ENCODE measurements at places on chromosomes 7 and 10.

DNA sequence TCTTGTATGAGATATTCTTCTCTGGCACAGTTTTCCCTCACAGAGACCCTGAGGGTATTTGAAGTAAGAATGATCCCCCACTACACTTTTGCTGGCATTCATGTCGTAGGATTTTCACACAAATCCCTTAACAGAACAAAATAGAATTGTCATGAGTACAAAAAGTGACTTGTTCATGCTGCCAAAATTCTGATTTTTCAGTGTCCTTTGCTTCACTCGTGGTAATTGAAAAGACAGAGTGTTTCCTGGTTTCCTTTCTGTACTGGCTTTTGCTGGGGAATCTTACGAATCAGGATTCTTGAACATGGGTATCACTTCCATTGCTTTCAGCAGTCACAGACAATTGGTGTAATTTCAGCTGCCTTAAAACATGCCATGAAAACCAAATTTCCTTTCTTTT, 756.3 kb downstream of the REEP3 start:
- peak; percentile 87 for DNase-seq

DNA sequence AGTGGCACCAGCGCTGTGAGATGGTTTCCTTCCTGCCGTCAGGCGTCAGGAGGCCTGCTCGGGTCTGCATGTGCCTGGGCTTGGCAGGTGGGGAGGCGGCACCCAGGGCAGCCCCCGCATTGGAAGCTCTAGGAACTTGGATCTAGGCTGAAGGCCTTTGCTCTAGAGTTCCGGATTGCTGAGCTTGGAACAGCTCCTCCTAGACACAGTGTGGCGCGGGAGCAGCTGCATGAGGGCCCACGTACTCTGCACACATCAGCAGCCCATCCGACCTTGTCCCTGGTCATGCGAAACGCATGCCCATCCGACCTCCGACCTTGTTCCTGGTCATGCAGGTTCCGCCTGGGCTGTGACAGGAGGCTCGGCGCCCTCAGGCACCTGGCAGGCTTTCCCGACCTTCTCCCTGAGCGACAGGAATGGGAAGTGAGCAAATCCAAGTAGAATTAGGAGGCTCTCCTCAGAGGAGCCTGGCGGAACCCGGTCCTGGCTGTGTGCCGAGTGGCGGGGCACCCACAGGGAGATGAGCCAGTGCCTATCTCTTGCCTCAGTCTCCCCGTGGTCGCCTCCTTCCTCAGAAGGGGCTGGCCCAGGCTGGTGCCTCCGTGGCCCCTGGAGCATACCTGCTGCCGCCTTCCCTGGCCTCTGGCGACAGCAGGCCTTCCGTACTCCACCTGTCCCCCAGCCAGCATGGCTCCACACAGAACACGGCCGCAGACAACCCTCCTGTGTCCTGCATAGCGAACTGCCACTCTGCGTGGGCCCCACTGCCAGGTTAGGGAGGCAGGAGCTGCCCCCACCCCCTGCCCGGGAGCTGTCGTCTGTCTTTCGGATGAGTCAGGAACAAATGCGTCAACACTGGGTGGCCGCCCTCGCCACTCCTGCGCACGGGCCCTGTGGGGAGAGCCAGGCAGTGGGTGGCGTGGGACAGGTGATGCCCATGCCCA, 12.0 kb downstream of the GET4 start:
- DNase-seq = no peak

- DNase-seq = peak; percentile 27
These were observed at the start of gene NIPSNAP2 for GRCh38 chr7:55964261-55965099. TSS of gene NIPSNAP2 (plus strand) at chr7:55964585. CDS start at chr7:55964610, 25 bp downstream.

- DNase-seq = peak; percentile 26
These were observed 87.2 kb upstream of the DUSP5 start for GRCh38 chr10:110410329-110411046.

GRCh38 chr7:38777609-38778008, 131.4 kb downstream of the VPS41 start:
- DNase-seq = no peak

GRCh38 chr7:2199956-2200583, 32.7 kb downstream of the MAD1L1 start:
- no peak for DNase-seq

DNA sequence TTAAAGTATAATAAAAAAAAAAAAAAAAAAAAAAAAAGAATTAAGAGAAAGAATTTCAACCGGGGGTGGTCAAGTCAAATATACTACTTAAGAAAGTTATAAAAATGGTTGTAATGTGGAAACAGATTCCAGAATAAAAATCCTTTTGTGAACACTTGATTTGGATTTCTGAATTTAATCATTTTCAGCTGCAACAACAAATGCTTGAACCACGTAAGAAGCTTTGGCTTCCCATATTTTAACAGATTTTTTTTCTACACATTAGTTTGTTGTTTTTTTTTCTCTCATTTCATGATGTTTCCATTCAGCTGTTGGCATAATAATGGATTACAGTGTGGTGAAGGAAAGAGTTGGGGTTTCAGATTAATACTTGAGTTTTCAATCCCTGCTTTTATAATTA, 137.3 kb upstream of the AGR3 start:
- no peak for DNase-seq

DNA sequence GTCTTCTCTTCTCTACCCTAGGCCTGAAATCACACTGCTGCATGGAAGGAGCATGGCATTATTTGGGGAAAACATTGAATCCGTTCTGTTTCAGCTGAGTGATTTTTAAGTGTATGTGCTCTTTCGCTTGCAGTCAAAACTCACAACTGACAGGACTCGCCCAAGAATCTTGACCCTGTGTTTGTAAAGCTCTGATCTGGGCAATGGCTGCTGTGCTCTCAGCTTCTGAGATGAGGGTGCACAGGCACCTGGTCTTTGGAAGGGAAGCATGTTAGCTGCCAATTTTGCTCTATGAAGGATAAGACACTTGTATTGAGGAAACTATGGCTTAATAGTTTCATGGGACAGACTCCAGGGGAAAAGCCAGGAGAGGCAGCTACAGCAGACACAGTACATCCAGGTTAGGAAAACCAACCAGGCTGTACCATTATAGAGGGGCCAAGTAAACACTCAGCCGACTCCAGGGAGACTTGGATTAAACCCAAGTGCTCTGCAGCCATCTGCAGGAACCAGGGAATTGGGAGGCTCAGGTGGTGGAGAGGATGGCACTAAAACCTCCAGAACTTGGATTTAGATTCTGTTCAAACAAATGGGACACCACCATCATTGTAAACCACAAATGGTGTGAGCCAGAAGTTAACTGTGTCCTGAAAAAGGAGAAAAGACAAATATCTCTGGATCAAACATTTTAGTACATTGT, 43.3 kb downstream of the LYZL1 start:
- no peak for DNase-seq

- no peak for DNase-seq
These were observed 33.4 kb upstream of the PDGFA start for GRCh38 chr7:552868-553635.

- no peak for DNase-seq
These were observed 23.4 kb upstream of the AKR1C3 start for GRCh38 chr10:5070648-5071410.

GRCh38 chr10:58269782-58270290, 874 bp downstream of the CISD1 start:
- DNase-seq = no peak

GRCh38 chr10:14873090-14873760, 5.4 kb upstream of the SUV39H2 start:
- DNase-seq = no peak

DNA sequence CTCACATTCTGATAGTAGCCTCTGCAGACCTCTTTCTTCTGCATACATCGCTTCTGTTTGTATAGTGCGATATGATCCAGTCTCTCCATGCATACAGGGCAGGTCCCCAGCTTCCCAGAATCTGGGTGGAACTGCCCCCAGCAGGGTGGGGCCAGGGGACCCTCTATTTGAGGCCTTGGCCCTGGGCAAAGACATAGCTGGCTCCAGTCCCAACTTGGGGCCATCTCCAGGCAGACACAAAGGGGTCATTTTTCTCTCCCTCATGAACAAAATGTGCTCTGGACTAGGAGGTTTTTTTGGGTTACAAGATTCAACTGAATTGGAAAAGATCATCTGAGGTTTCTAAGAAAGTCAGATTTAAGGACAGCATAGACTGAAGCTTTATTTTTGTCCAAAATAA, 21.1 kb upstream of the HSPA12A start:
- peak; percentile 65 for DNase-seq

DNA sequence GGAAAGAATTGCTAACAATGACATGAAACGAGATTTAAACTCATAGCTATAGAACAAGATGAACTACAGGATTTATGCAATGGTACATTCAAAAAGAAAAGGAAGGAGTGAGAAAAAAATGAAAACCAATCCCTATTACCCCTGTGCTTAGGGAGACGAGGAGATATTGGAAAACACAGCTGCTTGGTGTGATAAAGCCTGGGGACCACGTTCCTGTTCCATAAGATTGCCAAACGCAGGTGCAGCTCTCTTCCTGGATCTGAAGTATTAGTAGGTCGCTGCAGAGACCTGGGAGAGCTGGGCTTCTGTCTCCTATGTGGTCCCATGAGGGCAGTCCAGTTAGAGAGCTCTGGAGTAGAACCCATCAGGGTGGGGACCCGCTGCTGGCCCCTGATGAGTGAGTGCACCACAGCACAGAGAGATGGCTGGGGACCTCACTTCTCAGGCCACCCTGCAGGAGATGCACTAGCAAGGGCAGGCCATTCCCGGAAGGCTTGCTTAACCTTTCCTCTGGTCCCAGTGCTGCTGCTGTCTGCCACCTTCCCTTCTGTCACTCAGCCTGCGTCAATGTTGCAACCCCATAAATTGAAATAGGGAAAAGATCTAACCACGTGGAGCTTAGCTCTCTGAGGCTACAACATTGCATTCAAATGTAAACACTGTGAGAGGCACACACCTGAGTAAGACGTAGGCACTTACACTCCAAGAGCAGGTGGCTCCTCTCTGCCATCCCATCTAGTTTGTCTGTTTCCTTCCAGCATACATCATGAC, 57.9 kb downstream of the MTPN start:
- DNase-seq = no peak

- DNase-seq = no peak
These were observed 438.1 kb upstream of the NRP1 start for GRCh38 chr10:33772370-33773252.

GRCh38 chr10:47454008-47454779, 29.7 kb downstream of the ANXA8 start:
- DNase-seq = no peak

GRCh38 chr7:28477041-28477442, 64.7 kb downstream of the CREB5 start:
- DNase-seq = peak; percentile 32

GRCh38 chr10:77041636-77042258, 595.9 kb downstream of the KCNMA1 start:
- no peak for DNase-seq

- no peak for DNase-seq
These were observed 45.4 kb downstream of the HSPA12A start for GRCh38 chr10:116696919-116697318.

- no peak for DNase-seq
These were observed 68.6 kb downstream of the FRMPD2 start for GRCh38 chr10:48205918-48206317.

- no peak for DNase-seq
These were observed 1.8 kb downstream of the EBF3 start for GRCh38 chr10:129962031-129962871.

GRCh38 chr10:120514959-120515358, 57.9 kb downstream of the PLPP4 start:
- DNase-seq = no peak

- no peak for DNase-seq
These were observed 85.8 kb downstream of the AGMO start for GRCh38 chr7:15475808-15476530.

GRCh38 chr10:35127289-35127891, 744 bp downstream of the CREM start:
- peak; percentile 39 for DNase-seq

DNA sequence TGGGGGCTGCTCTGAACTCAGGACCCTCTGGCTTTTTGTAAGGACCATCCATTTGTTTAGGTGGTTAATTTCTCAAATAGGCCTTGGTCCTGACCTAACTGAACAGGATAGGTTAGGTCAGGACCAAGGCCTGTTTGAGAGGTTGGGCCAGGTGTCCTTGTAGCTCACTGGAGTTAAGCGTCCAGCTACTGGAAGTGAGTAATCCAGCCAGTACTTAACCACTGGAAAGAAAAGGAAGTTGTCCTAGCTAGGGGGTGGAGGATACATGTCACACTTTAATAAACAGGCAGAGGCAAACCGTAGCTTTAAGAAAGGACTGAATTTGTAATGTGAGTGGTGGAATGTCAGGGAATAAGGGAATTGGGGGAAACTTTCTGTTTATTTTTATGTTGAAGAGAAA, 96.0 kb downstream of the GPR85 start:
- no peak for DNase-seq

DNA sequence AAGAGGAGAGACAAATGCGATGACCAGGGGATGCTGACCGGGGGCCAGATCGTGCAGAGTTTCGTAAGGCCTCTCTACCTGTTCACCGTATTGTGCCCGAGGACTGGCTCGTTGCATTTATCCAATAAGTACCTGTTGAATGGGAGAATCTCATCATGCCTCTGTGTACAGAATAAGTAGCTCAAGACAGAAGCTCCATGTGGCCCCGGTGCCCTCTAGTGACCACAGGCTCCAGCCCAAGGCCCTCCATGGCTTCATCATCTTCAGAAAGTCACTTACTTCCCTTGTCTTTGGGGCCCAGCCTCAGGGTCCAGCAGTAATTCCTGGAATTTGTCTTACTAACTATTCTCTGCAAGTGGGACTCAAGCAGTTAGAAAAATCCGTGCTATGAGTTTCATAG, 151.0 kb downstream of the CHN2 start:
- no peak for DNase-seq

GRCh38 chr7:6680146-6680545, 26.6 kb downstream of the ZNF12 start:
- DNase-seq = peak; percentile 73

GRCh38 chr10:95260397-95260881, 30.4 kb downstream of the PDLIM1 start:
- peak; percentile 57 for DNase-seq

All from foreskin melanocyte (primary cell).